Right hindlimb (tissue), 1 donor: ENCODE measurements at places on chromosomes 6 and 20.

GRCh38 chr6:47697925-47698324 is 455 bp upstream of the ADGRF4 start:
- no peak for DNase-seq

- DNase-seq, result peak; percentile 66
Observed at GRCh38 chr6:138109042-138109997, 2.1 kb upstream of the PERP start.

DNA sequence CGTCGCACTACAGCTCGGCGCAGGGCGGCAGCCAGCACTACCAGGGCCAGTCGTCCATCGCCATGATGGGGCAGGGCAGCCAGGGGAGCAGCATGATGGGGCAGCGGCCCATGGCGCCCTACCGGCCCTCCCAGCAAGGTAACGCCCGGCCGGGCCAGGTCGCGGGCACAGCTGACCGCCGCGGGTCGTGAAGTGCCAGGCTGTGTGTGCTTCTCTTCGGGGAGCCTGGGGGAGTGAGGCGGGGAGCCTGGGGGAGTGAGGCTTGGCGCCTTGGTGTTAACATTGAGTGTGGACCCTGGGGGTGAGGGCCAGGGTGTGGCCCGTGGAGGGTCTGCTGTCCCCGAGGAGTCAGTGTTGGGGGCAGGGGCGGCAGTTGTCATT is 19.4 kb upstream of the MTG2 start:
- DNase-seq, result no peak

DNA sequence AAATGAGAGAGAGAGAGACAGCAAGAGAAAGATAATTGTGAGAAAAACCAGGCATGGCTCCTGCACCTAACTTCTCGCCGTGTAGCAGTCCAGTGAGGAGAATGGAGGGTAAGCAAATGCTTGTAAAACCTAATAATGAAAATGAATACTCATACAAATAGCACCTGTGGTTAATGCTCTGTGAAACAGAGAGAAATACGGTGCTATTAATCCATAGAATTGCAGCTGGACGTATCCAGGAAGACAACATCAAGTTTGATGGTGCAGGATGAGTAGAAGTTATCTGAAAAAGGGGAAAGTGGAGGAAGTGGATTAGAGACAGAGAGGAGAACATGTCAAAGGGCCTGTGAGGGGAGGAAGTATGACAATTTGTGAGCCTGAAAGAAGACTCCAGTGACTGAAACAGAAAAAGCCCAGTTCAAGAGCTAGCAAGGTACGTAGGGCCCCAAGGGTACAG is 89.4 kb upstream of the PAK5 start:
- no peak for DNase-seq

DNA sequence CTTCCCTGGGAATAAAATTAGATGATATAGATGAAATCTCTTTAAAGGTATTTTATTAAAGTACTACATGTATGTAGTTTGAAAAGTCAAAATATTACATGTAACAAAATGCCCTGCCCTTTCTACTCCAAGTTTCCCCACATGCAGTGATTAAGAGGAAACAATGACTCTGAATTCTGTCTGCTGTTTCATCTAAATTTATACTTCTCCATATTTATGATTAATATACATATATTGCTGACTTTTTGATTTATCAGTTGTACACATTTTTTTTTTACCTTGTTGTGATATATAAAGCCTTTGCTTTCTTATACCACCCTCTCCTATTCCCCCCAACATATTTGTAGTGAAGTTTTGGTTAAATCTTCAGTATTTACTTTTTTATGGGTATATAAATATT is 127.9 kb downstream of the ZFAND3 start:
- DNase-seq, result no peak

- DNase-seq, result no peak
Observed at GRCh38 chr6:143007646-143008045, 53.0 kb upstream of the AIG1 start.

- DNase-seq, result peak; percentile 31
Observed at GRCh38 chr20:63848003-63848911, 13.0 kb upstream of the ABHD16B start.

DNA sequence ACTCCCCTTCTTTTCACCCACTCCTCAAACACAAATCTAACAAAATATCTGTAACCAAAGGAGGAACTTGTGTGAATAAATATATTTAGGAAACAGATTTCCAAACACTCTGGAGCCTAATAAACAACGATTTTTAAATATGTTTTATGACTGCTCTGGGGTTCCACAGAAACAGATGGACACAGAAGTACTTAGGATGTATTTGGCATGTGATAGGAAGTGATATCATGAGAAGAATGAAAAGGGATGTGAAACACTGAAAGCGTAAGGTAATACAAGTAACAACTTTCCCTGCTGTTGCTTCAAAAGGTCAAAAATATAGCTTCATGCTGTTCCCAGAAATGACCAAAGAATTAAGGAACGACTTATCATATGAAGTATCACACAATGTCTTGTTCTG is 26.1 kb upstream of the ENPP1 start:
- DNase-seq, result no peak

- no peak for DNase-seq
Observed at GRCh38 chr6:169255643-169256042, 2.0 kb upstream of the THBS2 start.

- no peak for DNase-seq
Observed at GRCh38 chr20:6134592-6134991, 11.8 kb upstream of the FERMT1 start.

DNA sequence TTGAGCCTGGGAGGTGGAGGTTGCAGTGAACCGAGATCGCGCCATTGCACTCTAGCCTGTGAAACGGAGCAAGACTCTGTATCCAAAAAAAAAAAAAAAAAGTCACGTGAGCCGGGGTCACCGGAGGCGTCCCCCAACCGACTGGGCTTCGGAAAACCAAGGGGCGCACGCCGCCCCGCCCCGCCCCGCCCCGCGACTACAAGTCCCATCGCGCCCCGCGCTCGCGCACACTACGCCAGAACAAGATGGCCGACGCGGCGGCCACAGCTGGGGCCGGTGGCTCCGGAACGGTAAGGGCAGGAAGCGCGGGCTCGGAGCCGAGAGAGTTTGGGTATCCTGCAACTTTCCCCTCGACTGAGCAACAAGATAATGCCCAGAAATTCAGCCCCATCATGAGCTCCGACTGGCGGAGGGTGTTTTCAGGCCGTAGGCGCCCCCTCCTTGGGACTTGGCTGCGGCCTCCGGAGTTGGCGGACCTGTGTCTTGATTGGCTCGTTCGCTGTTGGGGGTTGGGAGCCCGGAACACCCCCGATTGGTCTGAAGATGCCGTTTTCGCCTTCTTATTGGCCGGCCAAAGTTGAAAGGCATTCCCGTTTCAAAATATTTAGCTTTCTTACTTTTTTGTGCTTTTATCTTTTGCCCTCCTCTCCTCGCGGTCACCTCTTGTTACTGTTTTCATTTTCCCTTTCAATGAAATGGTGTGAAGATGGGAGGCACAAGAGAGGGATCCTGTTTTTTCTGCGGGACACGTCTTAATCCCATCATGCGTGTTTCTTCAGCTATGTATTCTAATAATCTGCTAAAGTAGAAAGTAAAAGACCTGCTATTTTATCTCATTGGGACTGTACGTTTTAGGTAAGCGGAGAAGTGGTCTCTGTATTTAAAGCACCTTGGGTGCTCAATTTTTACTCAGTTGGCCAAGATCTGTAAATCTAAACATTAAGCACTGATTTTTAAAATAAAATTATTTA is at the start of gene TAF8:
Gene TAF8 (plus strand): TSS at position 228 of the 971 bp plus-strand sequence. CDS start 18 bp downstream, at position 246.
- DNase-seq, result peak; percentile 96

- no peak for DNase-seq
Observed at GRCh38 chr6:111406200-111406721, 76.8 kb downstream of the REV3L start.

DNA sequence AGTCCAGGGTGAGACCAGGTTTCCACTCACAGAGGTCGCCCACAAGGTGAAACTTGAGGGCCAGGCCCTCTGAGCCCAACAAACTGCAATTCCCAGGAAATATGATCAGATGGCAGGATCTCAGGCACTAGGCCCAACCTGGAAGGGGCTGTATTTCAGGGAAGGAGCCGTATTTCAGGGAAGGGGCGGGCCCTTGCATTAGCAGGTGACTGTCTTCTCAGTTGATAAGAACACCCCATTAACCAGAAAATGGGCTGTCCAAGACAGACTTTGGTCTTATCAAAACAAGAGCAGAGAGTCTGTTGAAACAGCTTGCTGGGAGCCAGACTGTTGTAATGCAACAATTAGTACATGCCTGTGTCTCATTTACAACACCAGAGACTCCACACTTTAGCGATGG is 10.9 kb upstream of the BNIP5 start:
- no peak for DNase-seq

- no peak for DNase-seq
Observed at GRCh38 chr20:16216227-16216913, 356.9 kb downstream of the KIF16B start.

- DNase-seq, result no peak
Observed at GRCh38 chr6:91483415-91484105, 896.7 kb upstream of the MAP3K7 start.

- DNase-seq, result no peak
Observed at GRCh38 chr6:125834348-125834747, 43.6 kb downstream of the NCOA7 start.

- no peak for DNase-seq
Observed at GRCh38 chr6:337805-338368, 45.6 kb downstream of the DUSP22 start.

- DNase-seq, result peak; percentile 77
Observed at GRCh38 chr6:107488875-107489635, 862 bp upstream of the SOBP start.

DNA sequence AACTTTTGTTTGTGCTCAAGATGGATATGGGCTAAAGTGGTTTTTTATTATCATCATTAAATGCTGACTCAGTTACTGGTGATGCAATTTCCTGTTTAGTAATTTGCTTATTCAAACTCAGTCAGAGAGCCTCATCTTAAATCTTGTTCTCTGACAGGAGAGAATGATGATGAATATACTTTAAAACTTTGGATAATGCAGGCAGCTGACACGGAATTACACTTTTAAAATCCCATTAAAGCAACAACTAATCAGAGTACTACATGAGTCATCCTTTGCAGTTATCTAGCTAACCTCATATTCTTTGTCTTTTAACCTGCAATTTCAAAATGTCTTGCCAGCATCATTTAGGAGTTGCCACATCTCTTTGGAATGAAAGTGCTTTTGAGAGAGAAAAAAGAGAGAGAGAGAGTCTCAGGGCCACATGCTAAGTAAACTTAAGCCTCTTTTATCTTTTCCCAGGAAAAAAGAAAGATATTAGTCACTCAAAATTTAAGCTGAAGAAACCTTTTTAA is 9.2 kb upstream of the C6orf141 start:
- no peak for DNase-seq

GRCh38 chr6:160421854-160422253 is 73.7 kb downstream of the SLC22A3 start:
- DNase-seq, result peak; percentile 82

GRCh38 chr6:68675548-68675947 is 40.5 kb downstream of the ADGRB3 start:
- DNase-seq, result no peak

DNA sequence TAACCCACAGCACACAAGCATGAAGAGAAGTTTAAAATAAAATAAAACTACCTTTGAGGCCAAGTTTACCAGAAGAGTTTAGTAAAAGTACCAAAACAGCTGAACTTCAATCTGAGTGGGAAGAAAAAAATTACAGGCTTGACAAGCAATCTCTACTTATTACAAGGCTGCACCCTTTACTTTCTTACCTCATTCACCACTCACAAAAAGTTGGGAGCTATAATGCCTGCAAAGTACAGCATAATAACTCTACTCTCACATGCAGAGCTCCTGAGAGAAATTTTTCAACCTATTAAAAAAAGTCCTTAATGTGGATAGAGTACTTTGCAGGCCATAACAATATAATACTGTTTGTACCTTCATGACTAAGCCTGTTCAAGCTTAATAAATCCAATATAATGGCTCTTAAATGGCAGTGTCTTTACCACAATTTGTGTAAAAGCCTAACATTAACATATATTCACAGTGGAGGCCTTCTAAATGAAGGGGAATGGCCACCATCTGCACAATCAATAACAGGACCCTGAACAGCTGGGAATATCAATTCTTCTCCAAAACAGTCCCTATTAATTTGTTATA is 103.1 kb downstream of the DST start:
- DNase-seq, result no peak

- DNase-seq, result peak; percentile 43
Observed at GRCh38 chr20:42429761-42430458, 759.8 kb downstream of the PTPRT start.

DNA sequence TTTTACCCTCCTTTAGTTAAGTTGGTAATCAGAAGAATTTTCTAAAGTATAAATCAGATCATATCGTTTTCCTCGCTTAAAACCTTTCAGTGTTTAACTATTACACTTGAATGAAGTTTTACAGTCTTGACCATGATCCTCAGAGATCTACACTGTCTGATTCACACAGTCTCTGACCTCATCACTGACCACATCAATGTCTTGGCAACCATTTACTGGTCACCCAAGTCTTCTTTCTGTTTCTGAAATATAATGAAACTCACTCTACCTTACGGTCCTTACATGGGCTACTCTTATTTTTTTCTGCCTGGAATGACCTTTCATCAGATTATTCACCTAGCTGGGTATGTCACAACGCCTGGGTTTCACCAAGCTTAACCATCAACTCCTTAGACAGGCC is 71.4 kb downstream of the ADGB start:
- DNase-seq, result no peak

DNA sequence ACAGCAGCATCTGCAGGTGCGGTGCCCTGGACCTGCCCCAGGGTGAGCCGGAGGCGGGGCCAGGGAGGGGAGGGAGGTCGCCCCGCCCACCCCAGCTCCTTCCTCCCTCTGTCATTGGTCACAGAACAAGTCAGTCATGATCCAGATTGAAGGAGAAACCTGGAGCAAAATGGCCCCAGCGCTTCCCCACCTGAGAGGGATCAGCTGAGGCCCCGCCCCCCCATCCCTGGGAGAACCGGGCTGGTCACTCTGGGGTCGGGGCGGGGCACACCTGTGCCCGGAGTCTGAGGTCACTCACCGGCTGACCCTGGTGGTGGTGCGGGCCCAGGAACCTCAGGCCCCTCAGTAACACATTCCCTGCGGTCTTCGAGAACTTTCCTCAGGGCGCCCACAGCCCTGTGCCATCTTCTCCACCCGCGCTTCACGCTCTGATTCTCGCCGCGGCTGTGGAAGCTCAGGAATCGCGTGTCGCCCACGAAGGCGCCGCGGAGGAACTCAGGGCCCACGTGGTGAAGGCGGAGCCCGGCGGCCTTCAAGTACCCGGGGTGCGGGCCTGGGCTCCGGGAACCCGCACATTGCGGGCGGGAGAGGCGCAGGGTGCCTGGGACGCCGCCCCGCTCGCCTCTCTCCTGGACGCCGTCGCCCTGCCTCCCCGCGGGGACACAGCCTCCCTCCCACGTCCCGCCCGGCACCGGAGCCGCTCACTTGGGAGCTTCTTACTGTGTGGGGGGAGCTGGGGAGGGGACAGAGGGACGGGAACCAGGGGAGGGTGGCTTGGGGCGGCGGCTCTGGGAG is 36.4 kb upstream of the HLA-C start:
- no peak for DNase-seq

GRCh38 chr6:89547281-89547680 is 91.3 kb downstream of the LYRM2 start:
- DNase-seq, result no peak
